ENCODE measurements at places on chromosomes 11 and 22.

DNA sequence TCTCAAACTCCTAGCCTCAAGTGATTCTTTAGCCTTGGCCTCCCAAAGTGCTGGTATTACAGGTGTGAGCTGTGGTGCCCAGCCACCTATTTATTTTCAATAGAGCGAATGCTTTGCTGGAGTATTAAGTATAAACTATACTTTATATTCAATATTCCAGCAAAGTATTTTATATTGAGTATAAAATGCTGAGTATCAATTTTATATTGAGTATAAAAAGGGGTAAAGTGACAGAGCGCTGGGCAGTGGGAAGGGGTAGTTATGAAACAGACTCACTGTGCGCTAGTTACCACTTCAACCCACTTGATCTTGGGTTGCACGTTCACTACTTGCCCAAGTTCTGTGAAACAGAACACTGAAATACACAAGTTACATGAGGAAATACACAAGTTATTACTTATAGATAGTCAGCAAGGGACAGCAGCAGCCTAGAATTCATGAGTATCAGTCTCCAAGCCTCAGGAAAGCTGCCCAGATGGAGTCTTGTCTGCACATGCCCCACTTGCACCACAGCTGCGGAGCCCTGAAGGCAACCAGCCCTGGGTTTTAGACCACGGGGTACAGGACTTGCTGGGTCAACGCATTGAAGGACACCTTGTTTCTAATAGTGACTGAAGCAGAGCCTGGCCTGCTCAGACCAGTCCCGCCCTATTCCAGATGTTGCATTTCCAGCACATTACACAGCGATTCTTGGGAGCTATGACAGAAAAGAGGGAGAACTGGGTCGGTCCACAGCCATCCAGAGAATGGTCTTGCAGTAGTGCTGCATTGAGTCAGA, 51.6 kb upstream of the SYT13 start:
- DNase-seq = no peak

DNA sequence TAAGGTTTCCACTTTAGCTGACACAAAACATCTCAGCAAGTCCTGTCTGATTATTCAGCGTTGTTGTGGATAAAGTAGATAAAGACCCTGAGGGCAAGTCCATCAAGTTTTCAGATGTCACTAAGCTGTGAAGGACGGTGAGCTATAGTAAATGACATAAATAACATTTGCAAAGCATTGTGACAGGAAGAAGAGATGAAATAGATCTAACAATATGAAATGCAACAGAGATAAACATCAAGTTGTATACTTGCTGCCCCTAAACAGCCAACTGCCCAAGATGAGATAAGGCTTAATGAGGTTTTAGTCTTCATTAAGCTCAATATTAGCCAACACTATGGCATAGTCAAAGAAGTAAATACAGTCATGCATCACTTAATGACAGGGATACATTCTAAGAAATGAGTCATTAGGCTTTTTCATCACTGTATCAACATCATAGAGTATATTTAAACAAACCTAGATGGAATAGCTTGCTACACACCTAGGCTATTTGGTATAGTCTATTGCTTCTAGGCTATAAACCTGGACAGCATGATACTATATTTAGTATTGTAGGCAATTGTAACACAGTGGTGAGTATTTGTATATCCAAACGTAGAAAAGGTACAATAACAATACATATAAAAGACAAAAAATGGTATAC, 625.1 kb upstream of the ANO5 start:
- DNase-seq = no peak

GRCh38 chr11:26572770-26573402, 823 bp upstream of the MUC15 start:
- no peak for DNase-seq

GRCh38 chr11:115886422-115886733, 382.2 kb upstream of the CADM1 start:
- DNase-seq = no peak

GRCh38 chr11:7592711-7593110, 78.9 kb downstream of the PPFIBP2 start:
- no peak for DNase-seq

- DNase-seq = no peak
Measured at GRCh38 chr22:27088026-27088425, 430.6 kb downstream of the MIAT start.

DNA sequence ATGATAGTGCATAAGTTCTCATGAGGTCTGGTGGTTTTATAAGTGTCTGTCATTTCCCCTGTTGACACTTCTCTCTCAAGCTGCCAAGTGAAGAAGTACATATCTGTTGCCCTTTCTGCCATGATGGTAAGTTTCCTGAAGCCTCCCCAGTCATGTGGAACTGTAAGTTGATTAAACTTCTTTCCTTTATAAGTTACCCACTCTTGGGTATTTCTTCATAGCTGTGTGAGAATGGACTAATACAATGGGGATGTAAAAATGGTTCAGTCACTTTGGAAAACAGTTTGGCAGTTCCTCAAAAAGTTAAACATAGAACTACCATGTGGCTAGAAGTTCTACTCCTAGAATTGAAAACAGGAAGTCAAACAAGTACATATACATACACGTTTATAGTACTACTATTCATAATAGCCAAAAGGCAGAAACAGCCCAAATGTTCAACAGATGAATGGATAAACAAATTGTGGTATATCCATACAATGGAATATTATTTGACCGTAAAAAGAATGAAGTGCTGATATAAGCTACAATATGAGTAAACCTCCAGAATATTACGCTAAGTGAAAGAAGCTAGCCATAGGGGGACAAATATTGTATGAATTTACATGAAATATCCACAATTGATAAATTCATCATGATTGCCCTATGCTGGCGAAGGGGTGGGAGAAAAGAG, 16.0 kb upstream of the DKK3 start:
- no peak for DNase-seq

DNA sequence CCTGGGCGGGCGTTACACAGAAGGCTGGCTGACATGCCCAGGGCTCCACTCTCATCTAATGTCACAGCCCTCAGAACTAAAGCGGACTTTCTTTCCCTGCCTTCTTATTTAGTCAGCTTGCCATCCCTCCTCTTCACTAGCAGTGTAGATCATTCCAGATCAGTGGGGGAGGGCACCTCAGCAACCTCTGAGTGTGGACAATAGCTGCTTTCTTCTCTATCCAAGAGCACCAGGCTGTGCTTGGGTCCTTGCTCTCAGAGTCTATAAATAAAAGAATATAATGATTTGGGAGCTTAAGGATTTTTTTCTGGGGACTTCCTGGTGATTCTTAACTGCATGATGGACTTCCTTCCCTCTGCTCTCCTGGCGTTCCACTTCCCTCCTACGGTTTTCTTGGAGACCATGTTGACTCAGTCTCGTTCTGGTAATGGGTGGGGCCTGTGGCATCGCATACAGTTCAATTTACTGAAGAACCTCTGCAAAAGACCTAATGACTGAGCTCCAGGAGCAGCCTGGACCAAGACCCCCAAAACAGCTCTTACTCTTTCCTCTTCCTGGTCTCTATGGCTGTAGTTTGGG, 2.9 kb upstream of the HMBS start:
- no peak for DNase-seq

- no peak for DNase-seq
Measured at GRCh38 chr22:50584106-50585096, 1.8 kb upstream of the CHKB start.

DNA sequence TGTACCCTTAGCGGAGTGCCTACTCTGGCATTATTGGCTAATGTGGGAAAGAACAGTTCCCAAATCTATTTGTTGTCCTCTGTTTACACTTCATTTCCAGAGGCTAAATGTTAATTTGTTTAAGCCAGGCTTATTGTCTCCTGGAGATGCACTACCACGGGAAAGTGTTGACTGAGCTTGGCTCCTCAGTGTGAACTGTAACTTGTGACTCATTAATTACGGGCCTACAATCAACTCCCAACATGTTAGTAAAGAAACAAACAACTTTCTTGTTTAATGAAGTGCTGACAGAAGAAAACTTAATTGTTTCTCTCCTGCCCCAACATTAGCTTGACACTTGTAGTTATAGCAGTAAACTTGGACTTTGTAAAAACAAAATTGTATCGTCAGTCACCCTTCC, 130.4 kb downstream of the ATXN10 start:
- DNase-seq = no peak

- DNase-seq = no peak
Measured at GRCh38 chr11:127485541-127485940, 485.0 kb upstream of the KIRREL3 start.

- no peak for DNase-seq
Measured at GRCh38 chr11:1112351-1113191, 37.9 kb downstream of the MUC2 start.

DNA sequence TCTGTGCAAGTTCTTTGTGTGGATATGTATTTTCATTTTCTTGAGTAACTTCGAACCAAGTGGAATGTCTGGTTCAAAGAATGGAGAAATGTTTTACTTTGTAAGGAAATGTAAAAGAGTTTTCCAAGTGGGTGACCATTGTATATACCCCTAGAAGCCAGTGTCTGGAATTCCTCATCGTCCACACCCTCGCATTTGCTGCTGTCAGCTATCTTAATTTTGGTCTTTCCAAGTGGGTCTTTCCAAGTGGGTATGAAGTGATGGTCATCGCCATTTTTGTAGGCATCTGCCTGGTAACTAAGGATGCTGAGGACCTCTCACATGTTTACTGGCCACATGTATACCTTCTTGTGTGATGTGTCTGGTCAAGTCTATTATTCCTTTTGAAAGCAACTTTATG, 547.5 kb downstream of the TBC1D22A start:
- no peak for DNase-seq

DNA sequence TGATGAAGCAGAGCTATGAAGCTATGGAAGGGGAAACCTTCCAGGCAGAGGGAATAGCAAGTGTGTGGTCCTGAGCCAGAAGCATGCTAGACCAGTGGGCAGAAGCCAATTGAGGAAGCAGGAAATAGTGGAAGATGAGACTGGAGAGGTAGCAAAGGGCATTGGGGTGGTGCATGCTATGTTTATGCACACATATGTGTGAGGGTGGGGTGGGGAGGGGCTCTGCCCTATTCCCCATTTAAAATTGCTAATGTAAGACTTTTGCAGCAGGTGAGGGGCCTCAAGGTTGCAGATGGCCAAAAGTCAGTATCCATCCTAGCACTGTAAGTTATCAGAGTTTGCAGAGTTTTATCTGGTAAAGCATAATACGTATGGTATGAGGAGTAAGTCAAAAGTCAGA, 626.6 kb upstream of the KIRREL3 start:
- no peak for DNase-seq

DNA sequence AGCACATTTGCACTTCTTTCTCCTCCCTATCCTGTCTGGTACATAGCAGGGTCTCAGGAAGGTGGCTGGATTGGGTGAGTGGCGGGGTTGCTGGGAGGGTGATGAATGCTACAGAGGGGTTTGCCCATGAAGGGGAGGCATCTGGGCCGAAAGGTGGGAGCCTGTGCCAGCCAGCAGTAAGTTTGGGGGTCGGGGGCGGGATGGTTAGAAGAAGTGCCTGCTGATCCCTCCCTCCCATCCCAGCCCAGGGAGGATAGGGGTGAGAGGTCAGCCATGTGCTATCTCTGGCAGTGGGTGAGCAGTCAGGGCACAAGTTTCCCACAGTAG, 2.8 kb downstream of the CD82 start:
- DNase-seq = no peak

DNA sequence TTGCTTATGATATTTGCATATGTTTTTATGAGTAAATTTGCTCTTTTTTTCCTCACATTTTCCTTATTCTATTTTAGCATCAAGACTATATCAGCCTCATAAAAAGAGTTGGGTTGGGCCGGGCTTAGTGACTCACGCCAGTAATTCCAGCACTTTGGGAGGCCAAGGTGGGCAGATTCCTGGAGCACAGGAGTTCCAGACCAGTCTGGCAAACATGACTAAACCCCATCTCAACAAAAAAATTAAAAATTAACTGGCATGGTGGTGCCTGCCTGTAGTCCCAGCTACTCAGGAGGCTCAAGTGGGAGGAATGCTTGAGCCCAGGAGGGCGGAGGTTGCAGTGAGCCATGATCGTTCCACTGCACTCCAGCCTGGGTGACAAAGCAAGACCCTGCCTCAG, 148.8 kb upstream of the ANO5 start:
- DNase-seq = no peak

GRCh38 chr11:76768088-76768908, 14.9 kb upstream of the TSKU start:
- DNase-seq = peak; percentile 17

- DNase-seq = no peak
Measured at GRCh38 chr11:69666752-69667536, 8.2 kb downstream of the LTO1 start.

DNA sequence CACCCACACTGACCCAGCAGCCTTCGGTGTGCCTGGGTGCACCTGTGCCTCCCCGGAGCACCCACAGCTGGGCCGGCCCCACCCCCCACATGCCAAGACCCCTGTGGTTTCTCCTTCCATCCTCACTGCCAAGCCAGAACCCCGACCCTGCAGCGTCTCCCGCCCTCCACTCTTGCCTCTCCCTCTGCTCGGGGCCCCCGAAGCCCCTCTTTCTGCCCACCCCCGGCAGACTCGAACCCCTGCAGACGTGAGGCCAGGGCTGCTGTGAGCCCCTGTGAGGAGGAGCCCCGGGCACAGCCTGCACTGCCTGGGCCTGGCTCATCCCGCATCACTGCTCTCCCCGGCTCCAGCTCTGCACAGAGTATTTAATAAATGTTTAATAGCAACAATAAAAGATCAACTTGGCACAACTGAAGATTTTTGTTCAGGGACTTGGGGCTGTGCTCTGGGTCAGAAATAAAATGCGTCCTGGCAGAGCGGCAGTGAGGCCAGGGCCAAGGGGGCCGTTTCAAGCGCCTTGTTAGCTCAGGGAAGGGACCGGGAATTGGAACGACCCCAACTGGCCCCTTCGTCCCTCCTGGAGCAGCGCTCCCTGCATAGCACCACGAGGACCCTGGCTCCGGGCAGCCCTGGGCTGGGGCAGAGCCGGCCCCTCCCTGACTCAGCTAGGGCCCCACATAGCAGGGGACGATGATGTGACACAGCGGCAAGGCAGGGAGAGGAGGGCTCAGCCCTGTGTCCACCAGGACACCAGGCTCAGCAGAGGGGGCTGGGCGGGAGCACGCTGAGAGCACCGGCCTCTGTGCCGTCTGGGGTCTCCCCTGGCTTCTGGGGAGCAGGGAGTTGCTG, 520.8 kb downstream of the BRD1 start:
- no peak for DNase-seq

DNA sequence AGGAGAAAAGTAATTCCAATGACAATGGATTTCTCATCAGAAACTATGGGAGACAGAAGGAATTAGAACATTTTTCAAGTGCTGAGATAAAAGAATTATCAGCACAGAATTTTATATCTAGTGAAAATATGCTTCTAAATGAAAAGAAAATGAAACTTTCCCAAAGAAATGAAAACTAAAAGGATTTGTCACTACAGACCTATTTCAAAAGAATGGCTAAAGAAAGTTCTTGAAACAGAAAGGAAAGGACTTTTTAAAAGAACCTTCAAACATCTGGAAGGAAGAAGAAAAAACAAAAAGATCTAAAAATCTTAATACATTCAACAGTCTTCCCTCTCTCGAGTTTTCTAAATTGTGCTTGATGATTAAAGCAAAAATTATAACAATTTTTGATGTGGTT, 255.4 kb downstream of the FAM76B start:
- DNase-seq = no peak

GRCh38 chr11:83319346-83319745, 33.2 kb upstream of the CCDC90B start:
- DNase-seq = no peak

- no peak for DNase-seq
Measured at GRCh38 chr11:47667135-47667534, 24.8 kb upstream of the MTCH2 start.

GRCh38 chr22:47034905-47035419, 272.5 kb downstream of the TBC1D22A start:
- no peak for DNase-seq
